ENCODE measurements at places on chromosomes 4 and X.
A peak's percentile ranks its signal among the peaks of the same experiment; 100 is the strongest.

- no peak for DNase-seq
Observed at GRCh38 chrX:152992115-152992514, 1.8 kb downstream of the PNMA5 start.

GRCh38 chrX:107135049-107135964 lies 16.7 kb upstream of the RBM41 start:
- peak; percentile 48 for DNase-seq

DNA sequence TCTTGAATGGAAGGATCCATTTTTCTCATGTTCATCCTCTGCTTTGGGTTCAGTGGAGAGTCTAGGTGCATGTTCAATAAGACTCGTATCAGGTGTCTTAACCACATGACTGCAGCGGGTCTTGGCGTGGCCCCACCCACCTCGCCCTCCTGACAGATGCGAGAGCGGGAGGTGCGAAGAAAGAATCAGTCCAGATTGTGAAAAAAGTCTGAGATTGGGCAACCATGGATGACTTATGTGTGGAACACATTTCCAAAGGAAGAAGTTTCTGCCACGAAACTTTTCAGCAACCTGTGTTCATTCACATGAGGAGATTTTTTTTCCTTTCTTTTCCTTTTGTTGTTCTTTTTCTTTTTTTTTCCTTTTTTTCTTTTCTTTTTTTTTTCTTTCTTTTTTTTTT lies 66.8 kb downstream of the NSD2 start:
- DNase-seq: no peak

DNA sequence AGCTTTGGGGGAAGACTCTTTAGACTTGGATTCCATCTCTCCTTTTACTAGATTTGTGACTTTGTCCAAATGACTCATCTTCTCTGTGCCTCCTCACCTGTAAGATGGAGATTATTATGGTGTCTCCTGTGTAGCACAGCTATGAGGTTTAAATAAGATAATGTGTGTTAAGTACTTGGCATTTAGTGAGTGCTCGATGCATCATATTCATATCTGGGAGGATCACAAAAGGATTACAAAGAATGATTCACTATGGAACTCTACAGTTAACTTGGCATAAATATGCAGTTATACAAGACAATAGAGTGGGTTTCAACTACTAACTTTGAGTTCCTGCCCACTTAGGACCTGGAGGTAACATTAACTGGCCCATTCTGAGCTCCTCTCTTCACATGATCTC lies 2.3 kb downstream of the GBA3 start:
- DNase-seq: no peak

DNA sequence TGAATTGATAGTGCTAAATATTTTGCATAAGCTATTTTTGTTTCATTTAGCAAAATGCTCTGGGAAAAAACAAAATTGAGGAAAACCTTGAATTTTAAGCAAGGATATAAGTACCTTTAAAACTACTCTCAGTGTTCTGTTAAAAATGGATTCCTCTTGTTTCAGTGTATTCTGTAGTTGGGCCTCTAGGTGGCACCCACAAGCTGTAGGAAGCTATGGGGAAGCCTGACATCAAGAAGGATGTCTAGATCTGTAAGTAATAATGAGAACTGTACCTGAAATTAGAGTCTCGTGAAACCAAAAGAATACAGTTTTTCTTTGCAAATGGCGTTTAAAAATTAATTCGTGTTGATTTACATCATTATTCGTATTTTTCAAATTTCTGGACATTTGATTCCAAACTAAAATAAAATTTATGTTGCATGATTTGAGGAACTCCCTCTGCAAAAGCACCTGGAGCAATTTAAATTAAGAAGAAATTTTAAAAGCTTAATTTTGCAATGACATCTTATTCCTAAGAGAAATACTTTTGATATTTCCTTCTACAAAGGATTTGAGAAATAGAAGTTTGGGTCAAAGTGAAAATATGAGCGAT lies 51.2 kb downstream of the TMPRSS11E start:
- peak; percentile 68 for DNase-seq

All from RCC 7860 (cell line).